ENCODE measurements at places on chromosomes 6 and 20.

GRCh38 chr6:81624453-81624852 lies 128.0 kb downstream of the TENT5A start:
- no peak for DNase-seq

GRCh38 chr6:26359765-26360164 lies 5.2 kb upstream of the BTN3A2 start:
- no peak for DNase-seq

DNA sequence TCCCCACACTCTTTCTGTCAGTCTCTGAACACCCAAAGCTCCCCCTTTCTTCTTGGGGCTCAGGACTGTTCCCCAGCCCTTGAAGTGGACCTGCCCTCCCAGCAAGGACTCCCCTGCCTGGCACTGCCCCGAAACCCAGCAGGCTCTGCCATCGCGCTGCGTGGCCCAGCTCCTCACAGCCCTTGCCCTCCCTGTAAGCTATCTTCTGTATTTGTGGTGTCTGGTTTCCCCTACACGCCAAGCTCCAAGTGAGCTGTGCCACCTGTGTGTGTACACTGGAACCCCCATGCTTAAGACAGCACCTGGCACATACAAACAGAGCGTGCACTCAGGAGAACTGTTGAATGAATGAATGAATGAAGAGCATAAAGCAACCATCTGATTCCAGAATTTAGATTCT lies 57.7 kb downstream of the TMEM242 start:
- no peak for DNase-seq

DNA sequence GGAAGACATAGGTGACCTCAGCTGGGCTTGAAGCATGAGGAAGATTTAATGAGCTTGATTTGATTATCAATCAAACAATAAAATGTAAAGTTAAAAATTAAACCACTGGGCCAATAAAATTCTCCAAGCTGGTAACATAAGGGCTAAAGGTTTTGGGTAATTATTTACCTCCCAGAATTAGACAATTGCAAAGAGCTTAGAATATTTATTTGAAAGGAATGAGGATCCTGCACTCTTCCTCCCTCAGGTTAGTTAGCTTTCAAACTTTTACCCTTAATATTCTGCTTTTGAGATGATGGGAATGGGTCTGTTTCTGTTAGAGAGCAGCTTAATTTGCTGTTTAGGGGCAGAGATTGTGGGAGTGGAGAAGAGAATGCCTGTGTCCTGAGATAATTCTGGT lies at the start of gene SLC17A4:
TSS of gene SLC17A4 (plus strand) at position 208 of the 400 bp plus-strand sequence. CDS start 7,221 bp downstream, outside the sequence.
- DNase-seq = no peak

DNA sequence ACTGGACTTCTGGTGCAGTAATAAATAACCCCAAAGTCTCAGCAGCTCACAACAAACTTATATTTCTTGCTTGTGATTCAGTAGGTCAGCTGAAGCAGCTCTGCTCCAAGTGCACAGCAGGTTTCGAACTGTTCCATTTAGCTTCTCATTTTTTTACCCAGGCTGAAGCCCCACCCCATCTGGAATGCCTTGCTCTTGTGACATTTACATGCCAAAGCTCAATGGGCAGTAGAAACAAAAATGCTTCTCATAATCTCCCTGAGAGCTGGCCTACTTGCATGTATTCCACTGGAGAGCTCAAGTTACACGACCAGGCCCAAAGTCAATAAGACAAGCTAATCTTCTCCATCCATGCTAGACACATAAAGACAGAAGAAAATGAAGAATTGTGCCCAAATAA lies 165.2 kb downstream of the HAO1 start:
- DNase-seq = no peak

GRCh38 chr6:13166916-13167315 lies 161.4 kb downstream of the TBC1D7 start:
- DNase-seq = no peak

GRCh38 chr6:149138699-149139294 lies 178.7 kb upstream of the TAB2 start:
- DNase-seq = no peak

DNA sequence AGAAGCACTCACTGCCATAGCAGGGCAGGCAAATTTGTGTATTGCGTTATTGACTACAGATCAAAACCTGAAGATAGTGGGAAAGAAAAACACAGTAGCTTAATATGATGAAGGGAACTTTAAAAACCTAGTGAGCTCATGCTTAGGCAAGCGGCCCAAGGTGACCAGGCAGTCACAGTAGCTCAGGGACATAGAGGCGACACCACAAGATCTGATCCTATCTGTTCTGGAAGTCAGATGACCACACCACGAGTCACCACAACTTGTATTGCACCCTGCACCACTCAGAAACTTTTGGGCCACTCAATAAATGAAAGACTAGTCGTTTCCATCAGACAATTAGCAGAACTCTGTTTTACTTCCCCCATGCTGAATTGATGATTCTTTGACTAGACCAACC lies 4.9 kb downstream of the CLIC5 start:
- DNase-seq = no peak

- no peak for DNase-seq
Observed at GRCh38 chr6:152471456-152472265, 165.5 kb downstream of the SYNE1 start.

DNA sequence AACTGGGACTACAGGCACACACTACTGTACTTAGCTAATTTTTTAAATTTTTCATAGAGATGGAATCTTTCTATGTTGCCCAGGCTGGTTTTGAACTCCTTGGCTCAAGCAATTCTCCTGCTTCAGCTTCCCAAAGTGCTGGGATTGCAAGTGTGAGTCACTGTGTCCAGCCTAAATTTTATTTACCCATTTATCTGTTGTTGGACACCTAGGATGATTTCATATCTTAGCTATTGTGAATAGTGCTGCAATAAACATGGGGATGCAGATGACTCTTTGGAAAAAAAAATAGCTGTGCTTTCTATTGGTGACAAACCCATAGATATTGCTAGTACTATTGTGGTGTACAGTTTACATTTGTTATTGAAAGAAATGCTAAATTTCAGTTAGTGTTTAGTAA lies 19.6 kb upstream of the SYNCRIP start:
- DNase-seq = no peak

DNA sequence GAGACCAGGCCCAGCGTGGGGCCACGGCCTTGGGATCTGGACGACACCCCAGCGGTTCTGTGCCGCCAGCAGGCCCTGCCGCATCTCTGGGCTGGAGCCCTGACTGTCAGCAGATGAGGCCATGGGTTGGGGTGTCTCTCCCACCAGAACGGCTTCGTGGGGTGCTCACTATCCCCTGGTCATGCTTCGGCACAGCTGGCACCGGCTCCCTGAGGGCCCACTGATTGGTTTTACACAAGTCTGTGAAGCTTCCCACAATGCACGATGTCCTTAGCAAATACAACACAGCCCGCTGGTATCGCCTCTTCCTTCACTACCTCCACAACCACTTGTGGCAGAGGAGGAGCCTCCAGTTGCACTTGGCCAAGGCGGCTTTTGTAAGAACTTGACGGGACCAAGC lies 94.3 kb downstream of the THBS2 start:
- no peak for DNase-seq

DNA sequence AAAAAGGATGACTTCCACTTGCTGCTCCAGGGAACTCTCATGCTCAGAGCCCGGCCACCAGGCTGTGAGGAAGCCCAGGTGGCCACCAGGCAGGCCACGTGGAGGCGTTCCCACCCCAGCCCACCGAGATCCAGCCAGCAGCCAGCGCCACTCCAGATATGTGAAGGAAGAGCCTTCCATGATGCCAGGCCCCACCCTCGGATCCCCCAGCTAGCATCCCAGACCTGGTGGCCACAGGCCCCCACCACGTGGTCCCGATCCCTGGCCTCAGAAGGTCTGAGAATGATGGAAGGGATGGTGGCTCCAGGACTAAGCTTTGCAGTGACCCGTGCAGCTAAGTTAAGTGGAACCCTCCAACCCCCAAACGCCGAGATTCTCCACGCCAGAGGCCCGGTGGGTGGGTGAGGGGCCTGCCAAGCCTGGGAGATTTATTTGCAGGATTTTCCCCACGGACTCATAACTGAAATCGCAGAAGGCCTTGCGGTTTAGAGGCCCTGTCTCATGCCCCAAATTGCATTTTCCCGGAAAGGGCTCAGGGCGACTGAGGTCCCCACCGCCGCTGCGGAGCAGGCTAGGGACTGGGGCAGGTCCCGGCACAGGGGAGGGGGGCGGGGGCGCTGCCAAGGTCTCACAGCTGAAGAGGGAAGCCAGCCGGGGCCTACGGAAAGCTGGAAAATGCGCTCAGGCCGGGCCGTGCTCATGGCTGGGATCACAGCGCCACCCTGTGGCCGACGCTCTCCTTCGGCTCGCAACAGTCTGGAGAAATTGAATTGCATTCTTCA lies 31.1 kb upstream of the CST7 start:
- DNase-seq = peak; percentile 48

- no peak for DNase-seq
Observed at GRCh38 chr6:38482466-38482865, 157.3 kb downstream of the BTBD9 start.

DNA sequence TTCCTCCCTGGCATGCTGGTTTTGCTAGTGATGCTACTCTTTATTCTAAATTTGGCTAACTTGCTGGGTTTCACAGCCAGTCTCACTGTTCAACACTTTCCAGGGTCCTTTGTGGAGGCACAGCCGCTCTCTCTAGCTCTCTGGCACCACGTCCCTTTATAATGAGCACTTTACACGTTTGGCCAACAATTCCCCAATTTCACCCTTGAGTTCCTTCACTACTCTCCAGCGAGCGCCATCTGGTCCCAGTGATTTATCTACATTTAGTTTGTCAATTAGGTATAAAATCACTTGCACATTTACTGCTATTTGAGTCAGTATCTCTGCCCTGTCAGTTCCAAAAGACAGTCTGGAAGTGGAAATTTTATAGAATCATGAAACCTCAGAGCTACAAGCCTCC lies 241.9 kb upstream of the MOCS1 start:
- no peak for DNase-seq

DNA sequence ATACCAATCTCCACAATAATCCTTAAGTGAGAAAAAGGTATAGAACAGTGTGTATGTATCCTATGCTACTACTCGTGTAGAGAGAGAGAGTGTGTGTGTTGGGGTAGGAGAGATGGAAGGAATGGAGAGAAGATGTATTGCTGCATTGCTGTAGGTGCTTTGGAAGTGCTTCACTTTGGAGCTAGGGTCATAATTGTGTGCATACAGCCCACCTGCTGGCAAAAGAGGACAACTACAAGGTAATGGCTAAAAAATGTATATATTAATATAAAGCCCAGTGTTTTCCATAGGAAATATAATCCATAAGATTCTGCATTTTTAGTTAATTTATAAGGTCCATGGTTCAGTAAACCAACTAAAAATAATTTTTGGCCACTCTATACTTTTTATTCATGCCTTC lies 36.1 kb downstream of the SERAC1 start:
- DNase-seq = peak; percentile 33

DNA sequence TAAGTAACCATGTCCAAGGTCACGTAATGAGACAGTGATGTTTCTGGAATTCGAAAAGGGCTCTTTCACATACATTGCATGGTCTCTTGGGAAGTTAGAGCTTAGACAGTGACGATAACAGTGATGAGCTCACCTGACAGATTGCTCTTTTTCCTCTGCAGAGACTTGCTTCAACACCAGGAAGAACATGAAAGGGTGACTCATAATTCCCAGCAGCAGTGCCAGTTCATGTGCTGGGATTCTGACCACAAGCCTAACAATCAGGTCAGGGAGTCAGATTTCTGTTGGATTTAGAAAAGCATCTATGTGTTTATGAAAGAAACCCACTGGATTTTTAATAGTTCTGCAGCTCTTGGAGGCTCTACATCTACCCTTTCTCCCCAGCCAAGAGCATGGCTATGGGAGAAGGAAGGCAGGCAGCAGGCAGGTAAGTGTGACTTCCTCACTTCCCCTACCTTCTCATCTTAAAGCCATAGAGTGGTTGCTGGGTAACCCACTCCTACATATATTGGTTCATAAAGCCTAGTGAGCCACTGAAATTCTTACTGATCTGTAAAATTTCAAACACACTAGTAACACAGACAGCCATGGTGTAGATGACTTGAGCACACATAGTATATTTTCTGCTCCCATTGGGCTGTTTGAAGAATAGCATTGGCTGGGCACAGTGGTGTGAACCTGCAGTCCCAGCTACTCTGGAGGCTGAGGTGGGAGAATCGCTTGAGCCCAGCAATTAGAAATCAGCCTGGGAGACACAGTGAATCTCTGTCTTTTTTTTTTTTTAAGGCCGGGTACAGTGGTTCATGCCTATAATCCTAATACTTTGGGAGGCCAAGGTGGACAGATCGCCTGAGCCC lies 44.4 kb upstream of the LOC128125822 start:
- no peak for DNase-seq

GRCh38 chr6:89989742-89990141 lies 95.5 kb downstream of the GJA10 start:
- no peak for DNase-seq

- DNase-seq = no peak
Observed at GRCh38 chr6:155215906-155216305, 47.9 kb upstream of the CLDN20 start.

- DNase-seq = peak; percentile 3
Observed at GRCh38 chr20:41169791-41170351, 32.5 kb downstream of the PLCG1 start.

DNA sequence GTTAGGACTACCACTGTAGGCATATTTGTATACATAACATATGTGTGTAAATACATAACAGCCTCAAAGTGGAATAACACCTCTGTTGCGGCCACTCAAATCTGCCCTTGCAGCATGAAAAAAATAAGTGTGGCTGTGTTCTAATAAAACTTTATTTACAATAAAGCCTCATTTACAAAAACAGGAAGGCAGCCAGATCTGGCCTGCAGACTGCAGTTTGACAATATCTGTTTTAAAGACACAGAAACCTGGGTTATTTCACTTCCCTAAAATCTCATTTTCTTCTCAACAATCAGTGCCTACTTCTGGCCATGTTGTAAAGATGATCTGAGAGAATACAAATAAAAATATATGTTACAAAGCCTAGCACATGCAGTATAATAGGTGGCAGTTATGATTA lies 53.9 kb upstream of the SCML4 start:
- DNase-seq = peak; percentile 80

- DNase-seq = peak; percentile 13
Observed at GRCh38 chr6:101114703-101115102, 233.6 kb upstream of the ASCC3 start.

- no peak for DNase-seq
Observed at GRCh38 chr6:150091476-150091875, 22.6 kb upstream of the ULBP3 start.

- DNase-seq = peak; percentile 36
Observed at GRCh38 chr6:52227495-52227894, 16.8 kb downstream of the IL17F start.

DNA sequence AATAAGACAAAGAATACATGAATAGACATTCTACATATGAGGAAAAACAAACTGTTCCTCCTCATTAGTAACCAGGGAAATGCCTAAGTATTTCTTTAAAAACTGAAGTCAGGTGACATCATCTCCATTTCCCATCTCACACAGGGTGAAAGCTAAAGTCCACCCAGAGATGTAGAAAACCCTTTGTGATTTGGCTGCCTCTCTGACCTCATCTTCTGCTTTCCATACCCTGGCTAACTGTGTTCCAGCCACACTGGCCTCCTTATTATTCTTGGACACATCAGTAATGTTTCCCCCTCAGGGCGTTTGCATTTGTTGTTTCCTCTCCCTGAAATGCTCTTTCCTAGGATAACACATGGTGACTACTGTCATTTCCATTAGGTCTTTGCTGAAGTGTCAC lies 40.4 kb downstream of the ESF1 start:
- no peak for DNase-seq

- no peak for DNase-seq
Observed at GRCh38 chr6:85865420-85866369, 223.0 kb upstream of the SYNCRIP start.
